ENCODE measurements at places on chromosomes 4 and X.

DNA sequence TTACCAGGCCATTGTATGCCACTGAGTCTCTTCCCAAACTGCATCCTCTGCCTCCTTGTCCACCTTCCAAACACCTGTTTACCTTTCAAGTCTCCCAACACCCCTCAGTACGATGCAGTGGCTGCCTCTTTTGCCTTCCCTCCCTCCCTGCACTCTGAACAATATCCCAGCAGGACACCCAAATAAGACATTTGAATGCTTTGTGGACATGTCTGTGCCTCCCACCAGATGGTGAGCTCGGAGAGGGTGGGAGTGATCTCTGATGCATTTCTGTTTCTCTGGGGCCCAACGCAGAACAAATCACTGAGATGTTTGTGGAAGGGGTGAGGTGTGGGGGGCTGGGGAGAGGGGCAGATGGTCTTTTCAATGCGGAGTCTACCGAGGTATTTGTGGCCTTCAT, 33.4 kb downstream of the PJA1 start:
- DNase-seq, result no peak

DNA sequence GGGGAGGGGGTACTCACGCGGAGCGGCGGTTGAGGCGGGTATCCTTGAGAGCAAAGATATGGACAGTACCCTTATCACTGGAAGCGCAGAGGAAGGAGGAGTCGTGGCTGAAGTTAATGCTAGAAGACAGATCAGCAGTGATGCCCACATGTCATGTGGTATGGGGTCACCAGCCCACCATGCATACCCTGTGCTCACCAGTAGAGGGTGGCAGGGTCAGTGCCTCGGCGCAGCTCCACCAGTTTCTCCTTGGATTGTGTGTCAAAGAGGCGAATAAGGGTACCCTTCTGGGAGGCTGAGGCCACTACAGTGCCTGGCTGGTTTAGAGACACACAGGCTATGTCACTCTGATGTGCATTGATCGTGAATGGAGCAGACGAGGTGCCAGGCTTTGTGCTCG, 1.5 kb upstream of the PRAF2 start:
- no peak for DNase-seq

DNA sequence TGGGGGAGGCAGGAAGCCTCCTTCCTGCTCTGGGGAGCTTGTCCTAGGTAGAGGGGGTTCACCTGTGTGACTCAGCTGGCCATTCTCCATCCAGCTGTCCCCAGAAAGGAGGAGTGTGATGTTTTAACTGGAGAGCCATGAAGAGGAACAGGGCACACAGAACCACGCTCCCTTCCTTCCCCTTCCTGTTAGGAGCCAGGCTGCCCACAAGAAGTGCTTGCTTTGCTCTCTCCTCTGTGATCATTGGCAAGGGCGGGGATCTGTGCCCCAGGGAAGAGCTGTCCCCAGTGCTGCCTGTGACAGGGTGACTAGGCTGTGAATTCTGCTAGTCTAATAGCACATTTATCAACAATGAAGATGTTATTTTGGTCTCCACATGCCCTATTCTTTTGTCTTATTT, 169.6 kb upstream of the GATB start:
- DNase-seq, result no peak

- DNase-seq, result no peak
Observed at GRCh38 chr4:182042945-182043344, 200.3 kb upstream of the TENM3 start.

GRCh38 chr4:23455456-23456158, 434.2 kb downstream of the PPARGC1A start:
- no peak for DNase-seq

DNA sequence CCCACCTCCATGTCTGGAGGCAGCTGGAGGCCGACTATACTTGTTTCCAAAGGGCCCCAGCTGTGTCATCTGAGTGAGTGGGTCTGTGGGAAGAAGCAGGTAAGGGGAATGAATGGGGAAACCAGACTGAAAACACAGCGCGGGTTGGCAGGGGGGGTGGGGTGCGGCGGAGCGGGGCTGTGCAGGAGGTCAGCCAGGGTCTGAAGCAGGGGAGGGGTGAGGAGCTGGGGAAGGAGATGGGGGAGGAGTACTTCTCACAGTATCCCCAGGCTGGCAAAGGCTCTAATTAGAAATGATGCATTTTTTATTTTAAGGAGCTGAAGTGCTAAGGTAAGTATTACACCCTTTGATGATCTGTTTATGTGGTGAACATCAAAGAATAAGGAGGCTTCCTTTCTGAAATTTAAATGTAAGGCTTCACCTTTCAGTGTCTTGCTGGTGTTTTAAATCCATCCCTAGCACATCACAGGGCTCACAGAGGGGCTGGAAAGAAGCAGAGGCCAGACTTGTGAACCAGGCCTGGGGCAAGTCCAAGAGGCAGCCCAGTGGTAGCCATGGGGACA, 37.5 kb downstream of the SMIM20 start:
- no peak for DNase-seq

DNA sequence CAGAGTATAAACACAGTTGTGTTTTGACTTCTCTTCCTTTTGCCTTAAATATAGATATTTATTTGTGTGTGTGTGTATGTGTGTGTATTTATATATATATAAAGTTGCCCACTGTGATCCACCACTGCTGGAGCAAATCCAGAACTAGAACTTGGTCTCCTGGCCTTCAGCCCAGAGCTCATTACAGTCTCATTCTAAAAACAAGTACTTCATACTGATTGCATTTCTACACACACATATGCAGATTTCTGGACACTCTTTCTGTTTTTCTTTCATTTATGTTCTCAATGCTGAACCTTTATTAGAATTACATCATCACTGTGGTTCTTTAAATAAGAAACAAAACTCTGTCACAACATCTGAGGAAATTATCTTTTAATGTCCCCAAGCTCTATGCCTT, 381 bp downstream of the TXK start:
- no peak for DNase-seq

DNA sequence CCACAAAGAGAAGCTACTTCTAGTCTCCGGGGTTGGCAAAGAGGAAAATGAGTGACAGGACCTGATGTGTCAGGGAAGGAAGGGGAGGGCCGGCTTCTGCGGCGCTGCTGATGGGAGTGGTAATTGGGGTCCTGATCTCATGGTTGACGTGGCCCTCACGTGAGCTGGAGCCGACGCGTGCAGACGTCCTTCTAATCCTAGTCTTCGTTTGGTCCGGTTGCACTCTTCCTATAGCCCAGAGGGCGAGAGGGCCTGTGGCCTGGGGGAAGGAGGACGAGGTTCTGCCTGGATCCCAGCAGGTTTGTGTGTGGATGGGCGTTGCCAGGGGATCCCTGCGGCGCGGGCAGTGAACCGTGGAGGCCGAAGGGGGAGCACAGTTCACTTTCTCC, at the start of gene ARMCX1:
TSS of gene ARMCX1 (plus strand) at position 186 of the 389 bp plus-strand sequence. CDS start 2,384 bp downstream, outside the sequence.
- peak; percentile 88 for DNase-seq

DNA sequence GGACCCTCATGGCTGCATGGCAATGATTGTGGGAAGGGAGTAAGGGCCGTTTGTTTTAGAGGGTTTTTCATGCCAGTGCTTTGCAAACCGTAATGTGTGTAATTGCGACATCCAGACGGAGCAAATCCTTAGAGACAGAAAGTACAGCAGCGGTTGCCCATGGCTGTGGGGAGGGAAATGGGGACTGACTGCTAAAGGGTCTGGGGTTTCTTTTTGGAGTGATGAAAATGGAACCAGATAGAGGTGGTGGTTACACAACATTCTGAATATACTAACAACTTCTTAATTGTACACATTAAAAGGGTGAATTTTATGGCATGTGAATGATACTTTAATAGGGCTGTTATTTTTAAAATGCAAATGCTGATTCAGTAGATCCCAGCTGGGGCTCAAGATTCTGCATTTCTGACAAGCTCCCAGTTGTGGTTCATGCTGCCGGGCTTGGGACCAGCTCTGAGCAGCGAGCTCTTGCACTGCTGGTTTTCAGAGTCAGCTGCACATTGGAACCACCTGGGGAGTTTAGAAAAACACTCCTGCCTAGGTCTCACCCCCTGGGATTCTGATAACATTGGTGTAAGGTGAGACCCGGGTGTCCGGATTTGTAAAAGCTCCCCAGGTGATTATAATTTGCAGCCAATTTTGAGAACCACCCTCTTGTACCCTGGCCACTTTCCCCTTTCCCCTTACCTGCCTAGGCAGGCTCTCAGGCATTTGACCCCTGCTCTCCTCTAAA, 47.7 kb downstream of the PRPS1 start:
- DNase-seq, result no peak

GRCh38 chrX:21412029-21412428, 37.8 kb downstream of the CNKSR2 start:
- no peak for DNase-seq

GRCh38 chr4:183343730-183344129, 21.5 kb upstream of the CLDN24 start:
- DNase-seq, result no peak

- no peak for DNase-seq
Observed at GRCh38 chrX:127649011-127649410, 403.2 kb downstream of the ACTRT1 start.

- no peak for DNase-seq
Observed at GRCh38 chr4:147964266-147964880, 232.5 kb downstream of the ARHGAP10 start.

DNA sequence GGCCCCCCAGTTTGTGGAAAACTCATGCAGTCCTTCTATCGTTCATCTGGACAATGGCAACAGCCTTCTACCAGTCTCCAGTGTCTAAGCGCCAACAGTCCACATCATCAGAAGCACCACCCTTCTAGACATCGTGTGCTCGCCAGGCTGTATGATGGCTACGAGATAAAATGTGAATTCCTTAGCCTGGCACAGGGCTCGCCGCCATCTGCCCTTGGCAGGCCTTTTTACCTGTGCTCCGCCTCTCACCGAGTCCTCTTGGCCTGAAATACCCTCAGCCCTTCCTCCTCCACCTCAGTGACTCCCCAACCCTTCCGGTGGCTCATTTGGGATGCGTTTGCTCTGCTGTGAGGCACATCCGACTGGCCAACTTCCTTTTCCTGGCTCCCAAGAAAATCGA, 15.9 kb upstream of the STS start:
- DNase-seq, result no peak

DNA sequence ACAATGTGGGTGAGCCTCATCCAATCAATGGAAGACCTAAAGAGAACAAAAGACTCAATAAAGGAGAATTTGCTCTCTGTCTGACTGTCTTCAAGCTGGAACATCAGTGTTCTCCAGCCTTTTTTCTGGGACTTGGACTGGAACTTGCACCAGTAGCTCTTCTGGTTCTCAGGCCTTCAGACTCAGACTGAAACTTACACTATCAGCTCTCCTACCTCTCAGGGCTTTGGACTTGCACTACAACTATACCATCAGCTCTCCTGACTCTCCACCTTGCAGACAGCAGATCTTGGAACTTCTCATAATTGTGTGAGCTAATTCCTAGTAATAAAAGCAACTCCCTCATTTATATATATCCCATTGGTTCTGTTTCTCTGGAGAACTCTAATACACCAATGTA, 185.9 kb downstream of the SMIM20 start:
- DNase-seq, result no peak

GRCh38 chr4:154610582-154610981, 1.9 kb downstream of the FGG start:
- no peak for DNase-seq

DNA sequence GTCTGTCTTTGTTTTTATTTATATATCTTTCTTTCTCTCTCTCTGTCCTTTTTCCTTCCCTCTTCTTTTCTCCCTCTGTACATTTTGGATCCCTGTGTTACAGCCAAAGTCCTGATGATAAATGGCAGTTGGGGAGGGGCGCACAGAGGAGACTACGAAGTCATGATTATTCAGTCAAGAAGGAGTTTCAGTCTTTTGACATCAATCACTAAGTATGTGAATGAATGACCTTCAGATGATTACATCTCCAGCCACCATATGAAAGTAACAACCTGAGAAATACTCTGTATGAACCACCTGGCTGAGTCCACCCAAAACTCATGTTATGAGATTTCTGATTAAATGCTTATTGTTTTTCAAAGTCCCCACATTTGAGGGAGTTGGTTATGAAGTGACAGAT, 45.0 kb downstream of the UGT2B7 start:
- no peak for DNase-seq

- no peak for DNase-seq
Observed at GRCh38 chr4:152500800-152501434, 35.0 kb downstream of the FBXW7 start.

DNA sequence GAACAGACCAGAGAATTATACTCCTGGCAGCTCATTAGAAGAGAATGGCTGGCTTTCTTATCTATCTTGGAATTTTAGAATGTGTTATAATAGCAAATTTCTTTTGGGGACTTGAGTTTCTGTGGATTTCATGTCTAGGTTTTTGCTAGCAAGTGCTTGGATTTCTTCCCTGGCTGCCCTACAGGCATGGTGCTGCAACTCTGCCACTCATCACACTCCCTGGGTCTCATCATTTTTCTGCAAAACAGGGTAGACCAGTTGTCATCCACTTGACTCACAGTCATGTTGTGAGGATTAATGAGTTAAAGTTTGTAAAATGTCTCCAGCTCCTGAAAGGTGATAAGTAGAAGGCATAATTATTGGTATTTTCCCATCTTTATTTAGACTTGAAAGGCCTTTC, 60.7 kb upstream of the LCORL start:
- DNase-seq, result no peak

DNA sequence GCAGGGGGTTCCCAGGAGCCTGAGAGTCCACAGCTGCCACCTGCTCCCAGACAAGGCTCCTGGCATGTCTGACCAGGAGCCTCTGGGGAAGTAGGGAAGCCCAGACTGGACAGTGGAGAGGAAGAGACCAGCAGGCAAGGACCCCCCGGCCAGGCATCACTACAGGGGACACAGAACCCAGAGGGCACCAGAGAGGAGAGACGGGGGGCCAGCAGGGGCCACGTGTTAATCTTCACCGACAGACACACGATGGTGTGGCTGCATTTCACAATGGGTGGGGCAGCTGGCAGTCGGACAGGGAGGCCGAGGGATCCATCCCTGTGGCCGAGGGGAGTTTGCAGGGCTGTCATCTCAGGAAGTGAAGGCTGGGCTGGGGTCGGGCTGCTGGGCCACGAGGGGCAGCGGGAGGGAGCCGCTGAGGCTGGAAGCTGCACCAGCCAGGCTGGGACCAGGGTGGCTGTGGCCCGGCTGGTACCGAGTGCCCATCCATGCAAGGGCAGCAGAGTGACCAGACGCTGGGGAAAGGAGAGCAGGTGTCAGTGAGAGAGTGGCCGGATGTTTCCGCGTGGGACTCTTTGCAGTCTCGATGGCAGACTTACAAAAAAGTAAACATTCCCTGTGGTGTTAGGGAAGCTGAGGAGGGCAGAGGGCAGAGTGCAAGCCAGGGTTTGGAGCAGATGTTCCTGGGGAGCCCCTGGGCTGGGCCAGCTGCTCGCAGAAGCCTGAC, 4.7 kb downstream of the PDE6B start:
- DNase-seq, result peak; percentile 60

GRCh38 chrX:153948002-153948466, 3.6 kb upstream of the RENBP start:
- DNase-seq, result no peak

GRCh38 chr4:109294006-109294405, 8.5 kb downstream of the COL25A1 start:
- no peak for DNase-seq

- DNase-seq, result no peak
Observed at GRCh38 chrX:77426811-77427210, 20.4 kb upstream of the FGF16 start.

DNA sequence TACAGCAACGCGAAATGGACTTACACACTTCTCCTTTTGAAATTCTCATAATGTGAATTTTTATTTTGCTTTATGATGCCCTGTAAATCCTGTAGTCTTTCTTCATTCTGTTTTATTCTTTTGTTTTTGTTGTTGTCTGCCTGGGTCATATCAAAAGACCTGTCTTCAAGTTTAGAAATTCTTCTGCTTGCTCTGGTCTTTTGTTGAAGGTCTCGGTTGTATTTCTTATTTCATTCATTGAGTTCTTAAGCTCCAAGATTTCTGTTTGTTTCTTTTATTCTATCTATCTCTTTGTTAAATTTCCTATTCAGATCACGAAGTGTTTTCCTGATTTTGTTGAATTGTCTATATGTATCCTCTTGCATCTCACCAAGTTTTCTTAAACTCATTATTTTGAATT, 78.1 kb downstream of the GPAT3 start:
- DNase-seq, result no peak

Measured in aorta (tissue), 5 donors.